Activated T-cell treated with anti-CD3 and anti-CD28 coated beads for 1 hour (primary cell): ENCODE measurements at places on chromosomes 5 and 9.

- DNase-seq = no peak
Measured at GRCh38 chr5:65248896-65249295, 232.8 kb downstream of the ADAMTS6 start.

- no peak for DNase-seq
Measured at GRCh38 chr5:127906562-127907204, 176.9 kb upstream of the SLC12A2 start.

- no peak for DNase-seq
Measured at GRCh38 chr5:135505973-135506372, 29.8 kb downstream of the NEUROG1 start.

GRCh38 chr5:144024545-144024944 lies 145.9 kb downstream of the YIPF5 start:
- DNase-seq = no peak

- no peak for DNase-seq
Measured at GRCh38 chr9:111866976-111867375, 29.6 kb upstream of the UGCG start.

GRCh38 chr5:11642438-11642837 lies 261.8 kb downstream of the CTNND2 start:
- no peak for DNase-seq

GRCh38 chr9:19464764-19465585 lies 56.2 kb downstream of the ACER2 start:
- DNase-seq = peak; percentile 52

DNA sequence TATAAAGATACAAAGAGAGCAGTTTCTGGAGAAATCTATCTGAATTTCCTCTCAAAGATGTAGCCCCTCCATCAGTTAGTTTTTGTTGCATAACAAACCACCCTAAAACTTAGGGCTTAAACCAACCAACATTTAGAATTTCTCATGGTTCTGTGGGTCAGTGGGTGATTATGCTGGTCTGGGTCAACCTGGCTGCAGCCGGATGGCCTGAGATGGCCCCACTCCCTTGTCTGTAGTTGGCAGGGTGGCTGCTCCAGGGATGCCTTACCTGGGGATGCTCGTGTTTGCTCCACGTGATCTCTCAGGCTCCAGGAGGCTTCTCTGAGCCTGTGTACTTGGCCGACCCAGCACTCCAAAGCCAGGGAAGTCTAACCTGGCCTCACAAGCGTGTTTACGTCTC lies 139.3 kb downstream of the MVB12B start:
- no peak for DNase-seq

GRCh38 chr5:129398026-129398678 lies 61.9 kb upstream of the ADAMTS19 start:
- DNase-seq = no peak

DNA sequence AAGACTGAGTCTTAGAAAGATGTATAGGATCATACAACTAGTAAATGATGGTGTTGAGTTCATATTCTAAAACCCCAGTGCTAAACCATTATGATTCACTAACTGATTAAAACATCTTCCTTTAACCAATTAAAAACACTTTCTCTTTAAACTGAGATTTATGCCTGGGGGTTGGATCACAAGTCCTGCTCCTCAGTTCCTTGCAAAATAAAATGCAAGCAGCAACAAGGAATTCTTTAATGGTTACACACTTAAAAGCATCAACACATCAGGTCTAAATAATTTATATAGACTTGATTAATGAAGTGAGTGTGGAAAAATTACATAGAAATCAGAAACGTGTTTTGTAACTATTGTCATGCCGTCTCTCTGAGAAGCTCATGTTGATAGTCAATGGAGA lies 189.2 kb downstream of the TARS1 start:
- no peak for DNase-seq

DNA sequence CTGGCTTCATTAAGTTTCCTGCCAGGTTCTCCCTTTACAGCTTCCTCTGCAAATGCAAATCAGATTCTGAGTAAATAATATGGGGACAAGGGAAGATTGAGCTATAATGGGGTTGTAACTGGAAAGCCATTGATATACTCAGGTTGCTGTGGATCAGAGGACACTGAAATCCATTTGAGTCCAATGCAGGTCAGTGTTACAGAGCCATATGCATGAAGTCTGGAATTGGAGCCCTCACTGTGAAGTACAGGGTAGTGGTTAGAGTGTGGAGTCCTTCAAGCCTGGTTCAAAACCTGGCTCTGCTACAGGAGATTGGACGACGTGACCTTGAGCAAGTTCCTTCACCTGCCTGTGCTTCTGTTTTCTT lies 48.7 kb downstream of the TIMD4 start:
- DNase-seq = no peak

DNA sequence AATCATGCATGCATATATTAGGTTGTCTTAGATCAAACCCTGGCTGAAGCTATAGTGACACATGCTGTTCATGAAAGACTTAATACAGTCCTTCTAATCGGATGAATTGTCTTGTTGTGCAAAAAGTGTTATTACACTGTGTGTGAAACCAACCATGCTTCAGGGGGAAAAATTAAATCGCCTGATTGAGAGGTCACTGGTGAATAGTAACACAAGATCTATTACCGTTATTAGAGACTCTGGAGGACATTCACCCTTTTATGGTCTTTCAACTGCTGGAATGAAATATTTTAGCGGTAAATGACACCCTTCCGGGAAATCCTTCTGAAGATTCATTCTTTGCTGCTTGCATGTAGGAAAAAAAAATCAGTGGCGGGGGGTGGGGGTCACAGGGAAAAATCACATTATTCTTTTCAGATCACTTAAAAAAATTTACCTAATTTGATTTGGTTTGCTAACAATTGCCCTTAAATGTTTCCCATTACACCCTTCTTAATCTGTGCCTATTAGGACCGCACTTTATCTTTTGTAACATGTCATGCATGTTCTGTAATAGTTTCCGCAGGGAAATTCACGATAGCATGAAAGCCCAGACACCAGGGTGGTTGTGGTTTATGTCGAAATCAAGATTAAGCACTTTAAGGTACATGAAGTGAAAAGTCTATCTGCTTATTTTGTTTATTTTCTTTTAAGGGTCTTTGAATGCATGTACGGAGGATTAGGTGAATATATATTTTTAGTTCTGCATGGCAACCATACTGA lies 120.6 kb downstream of the FOCAD start:
- no peak for DNase-seq

DNA sequence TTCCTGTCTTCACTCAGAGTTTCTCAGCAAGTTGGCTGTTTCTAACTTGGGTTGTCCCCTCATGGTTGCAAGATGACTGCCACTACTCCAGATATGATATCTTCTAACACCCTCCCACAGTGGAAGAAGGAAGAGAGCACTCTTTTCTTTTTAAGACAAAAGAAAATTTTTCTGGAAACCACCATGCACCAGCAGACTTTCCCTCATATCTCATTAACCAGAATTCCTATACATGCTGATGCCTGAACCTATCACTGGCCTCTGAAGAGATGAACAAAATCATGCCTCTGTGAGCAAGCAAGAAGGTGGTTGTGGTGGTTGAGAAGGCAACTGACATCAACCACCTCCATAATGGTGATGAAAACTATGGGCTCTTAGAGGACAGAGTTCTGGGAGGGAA lies 56.8 kb downstream of the FEM1C start:
- DNase-seq = no peak

- no peak for DNase-seq
Measured at GRCh38 chr5:124512952-124513632, 233.3 kb downstream of the ZNF608 start.

GRCh38 chr5:36363744-36364143 lies 62.0 kb upstream of the RANBP3L start:
- no peak for DNase-seq

GRCh38 chr5:177438468-177438867 lies 8.1 kb upstream of the PRR7 start:
- no peak for DNase-seq

DNA sequence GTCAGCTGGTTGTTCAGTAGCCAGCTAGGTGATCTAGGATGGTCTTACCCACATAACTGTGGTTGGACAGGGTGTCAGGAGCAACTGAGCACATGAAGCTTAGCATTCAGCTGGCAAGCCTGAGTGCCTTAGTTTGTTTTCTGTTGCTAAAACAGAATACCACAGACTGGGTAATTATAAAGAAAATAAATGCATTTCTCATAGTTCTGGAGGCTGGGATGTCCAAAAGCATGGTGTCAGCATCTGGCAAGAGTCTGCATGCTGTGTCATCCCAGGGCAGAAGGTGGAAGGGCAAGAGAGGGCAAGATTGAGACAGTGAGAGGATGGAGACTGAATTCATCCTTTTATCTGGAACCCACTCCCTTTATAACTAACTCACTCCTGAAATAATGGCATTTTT lies 921.5 kb downstream of the TLE4 start:
- DNase-seq = no peak

GRCh38 chr5:137491121-137491520 lies 8.0 kb downstream of the SPOCK1 start:
- DNase-seq = no peak

- no peak for DNase-seq
Measured at GRCh38 chr9:89991204-89991790, 386.5 kb downstream of the GADD45G start.

DNA sequence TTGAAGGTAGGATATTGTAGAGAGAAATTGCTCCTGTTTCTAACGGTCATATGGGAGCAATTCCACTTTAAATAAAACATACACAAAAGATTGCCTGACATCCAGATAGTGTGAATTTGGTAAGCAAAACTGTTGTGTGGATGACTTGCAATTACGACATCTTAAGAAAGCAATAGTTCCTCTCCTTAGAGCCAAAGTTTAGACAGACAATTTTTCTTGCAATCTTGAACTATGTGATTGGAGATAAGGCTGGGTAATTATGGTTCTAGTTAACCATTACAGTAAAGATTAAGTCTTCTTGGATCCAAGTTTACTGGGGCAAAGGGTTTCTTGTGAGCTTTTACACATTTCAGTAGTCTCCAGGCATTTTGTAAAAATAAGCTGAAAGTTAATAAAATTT lies 1080.6 kb upstream of the CDH6 start:
- DNase-seq = no peak

- DNase-seq = no peak
Measured at GRCh38 chr9:18362901-18363685, 110.9 kb upstream of the ADAMTSL1 start.

DNA sequence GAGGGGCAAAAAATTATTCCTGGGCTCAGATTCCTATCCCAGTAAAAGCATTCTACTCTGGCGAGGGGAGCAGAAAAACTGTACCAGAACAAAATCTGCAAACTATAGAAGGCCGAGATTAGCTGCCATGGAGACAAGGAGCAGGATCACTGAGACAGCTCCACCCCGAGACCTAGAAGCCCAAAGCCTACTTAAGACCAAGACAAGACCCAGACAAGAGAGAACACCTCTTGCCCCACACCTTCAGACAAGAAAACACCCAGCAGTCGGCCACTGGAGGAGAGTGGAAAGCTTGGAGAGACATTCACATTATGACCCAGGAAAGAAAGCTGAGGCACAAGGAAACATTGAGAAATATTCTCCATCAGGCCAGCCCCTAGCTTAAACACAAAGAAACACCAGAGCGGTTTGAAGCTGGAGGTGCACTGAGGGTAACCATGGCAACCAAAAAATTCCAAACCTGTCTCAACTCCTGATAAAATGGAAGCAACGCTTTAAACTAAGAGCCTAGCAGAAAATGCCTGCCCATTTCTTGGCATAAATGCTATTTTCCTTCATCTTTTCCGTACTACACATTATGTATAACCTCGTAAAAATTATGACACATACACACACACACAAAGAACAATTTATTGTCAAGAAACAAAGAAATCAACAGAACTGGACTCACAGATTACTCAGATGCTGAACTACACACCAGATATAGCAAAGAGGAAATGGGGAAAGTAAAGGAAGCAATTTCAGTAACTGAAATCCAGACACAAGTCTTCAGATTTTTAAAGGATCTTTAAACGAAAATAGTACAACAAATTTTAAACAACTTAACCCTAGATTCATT lies 53.8 kb upstream of the FTMT start:
- DNase-seq = no peak

GRCh38 chr9:132498531-132499210 lies 83.7 kb upstream of the BARHL1 start:
- DNase-seq = no peak

DNA sequence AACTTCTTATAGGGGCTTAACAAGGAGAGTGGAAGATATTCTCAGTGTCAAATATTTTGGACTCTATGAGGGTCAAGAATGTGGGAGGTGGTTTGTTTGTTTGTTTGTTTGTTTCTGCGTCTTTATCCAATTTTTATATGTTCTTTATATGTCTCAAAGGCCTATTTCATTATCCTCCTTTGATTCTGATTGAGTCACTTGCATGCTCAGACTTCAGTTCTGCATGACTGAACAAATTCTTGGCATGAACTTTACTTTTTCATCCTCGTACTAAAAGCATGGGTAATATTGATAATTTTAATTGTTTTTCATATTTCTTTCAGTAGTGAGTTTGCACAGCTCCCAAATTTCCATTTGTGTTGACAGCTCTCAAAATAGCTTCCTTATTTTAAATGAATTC lies 19.2 kb upstream of the ERBIN start:
- DNase-seq = no peak

DNA sequence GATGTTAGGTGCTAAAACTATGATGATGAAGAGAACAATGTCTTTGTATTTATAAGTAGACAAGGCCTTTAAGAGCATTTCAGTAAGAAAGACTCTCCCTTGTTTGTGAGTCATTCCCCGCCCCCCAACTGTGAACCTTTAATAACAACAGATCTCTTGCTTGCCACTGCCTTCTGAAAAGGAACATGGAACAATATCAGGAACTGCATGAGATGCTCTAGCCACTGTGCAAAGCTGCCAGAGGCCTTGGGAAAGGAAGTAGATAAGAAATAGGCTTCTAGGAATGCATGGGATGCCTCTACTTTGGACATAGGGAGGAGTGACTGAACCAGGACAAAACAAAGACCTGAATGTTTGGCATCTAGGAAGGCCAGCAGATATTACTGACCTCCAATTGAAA lies 296.1 kb upstream of the MPDZ start:
- DNase-seq = no peak

DNA sequence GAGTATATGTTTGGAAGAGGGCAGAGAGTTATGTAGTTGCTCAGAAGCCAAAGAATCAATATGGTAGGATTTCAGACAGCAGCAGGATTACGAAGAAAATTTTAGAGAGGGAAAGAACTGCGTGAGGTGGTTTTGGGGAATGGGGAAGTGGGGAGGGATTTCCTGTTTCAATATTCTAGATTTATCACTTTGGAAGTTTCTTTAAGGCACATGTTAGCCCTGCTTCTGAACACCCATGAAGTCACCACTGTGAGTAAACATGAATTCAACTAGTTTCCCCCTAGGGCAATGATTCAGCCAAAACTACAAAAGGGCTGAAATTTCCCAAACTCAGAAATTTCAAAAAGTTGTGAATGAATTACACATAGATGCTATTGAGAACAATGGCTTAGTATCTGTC lies 132.2 kb downstream of the EBF1 start:
- no peak for DNase-seq

- DNase-seq = no peak
Measured at GRCh38 chr9:5435912-5436311, 1.8 kb downstream of the PLGRKT start.

- no peak for DNase-seq
Measured at GRCh38 chr9:38437193-38437823, 13.1 kb upstream of the IGFBPL1 start.

DNA sequence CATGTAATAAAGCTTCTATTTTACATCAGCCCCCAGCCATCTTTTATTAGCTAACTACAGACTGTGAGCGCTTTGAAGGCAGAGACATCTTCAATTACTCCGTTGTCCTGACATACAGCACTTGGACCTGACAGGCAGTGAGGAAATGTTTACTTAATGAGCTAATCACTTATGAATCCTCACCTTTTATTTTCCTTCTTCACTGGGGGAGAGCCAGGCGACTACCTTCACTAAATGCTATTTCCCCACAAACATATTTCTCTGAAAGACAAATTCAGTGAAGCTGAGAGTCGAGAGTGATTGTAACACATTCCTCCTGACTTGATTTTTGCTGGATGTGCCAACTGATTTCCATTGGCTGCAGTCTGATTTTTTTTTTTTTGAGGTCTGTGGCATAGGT lies 192.1 kb upstream of the CLINT1 start:
- no peak for DNase-seq
